ENCODE measurements at places on chromosomes 13 and 19.
A peak's percentile ranks its signal among the peaks of the same experiment; 100 is the strongest.

GRCh38 chr19:5186293-5187050, 154.1 kb downstream of the PTPRS start:
- no peak for DNase-seq

- DNase-seq = no peak
Measured at GRCh38 chr13:59684105-59684504, 479.6 kb downstream of the DIAPH3 start.

DNA sequence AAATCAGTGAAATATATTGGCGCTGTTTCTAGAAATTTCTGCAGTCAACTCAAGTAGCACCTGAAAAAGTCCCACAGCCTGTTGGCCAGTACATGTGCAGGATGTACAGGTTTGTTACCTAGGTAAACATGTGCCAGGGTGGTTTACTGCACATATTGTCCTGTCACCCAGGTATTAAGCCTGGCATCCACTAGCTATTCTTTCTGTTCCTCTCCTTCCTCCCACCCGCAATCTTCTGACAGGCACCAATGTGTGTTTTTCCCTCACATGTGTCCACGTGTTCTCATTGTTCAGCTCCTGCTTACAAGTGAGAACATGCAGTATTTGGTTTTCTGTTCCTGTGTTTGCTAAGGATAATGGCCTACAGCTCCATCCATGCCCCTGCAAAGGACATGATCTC, 13.1 kb upstream of the SCEL start:
- no peak for DNase-seq

- DNase-seq = peak; percentile 53
Measured at GRCh38 chr19:44848036-44848811, 2.1 kb downstream of the NECTIN2 start.

GRCh38 chr13:100596516-100596915, 7.9 kb upstream of the GGACT start:
- no peak for DNase-seq

- peak; percentile 71 for DNase-seq
Measured at GRCh38 chr19:54281007-54281728, at the start of gene LILRB2. Gene LILRB2, minus strand, starts transcription at chr19:54281110. Its CDS starts 614 bp downstream, at chr19:54280496.

GRCh38 chr19:32662186-32662585, 12.8 kb downstream of the ANKRD27 start:
- DNase-seq = peak; percentile 82

- no peak for DNase-seq
Measured at GRCh38 chr13:32086791-32087441, 55.3 kb downstream of the FRY start.

DNA sequence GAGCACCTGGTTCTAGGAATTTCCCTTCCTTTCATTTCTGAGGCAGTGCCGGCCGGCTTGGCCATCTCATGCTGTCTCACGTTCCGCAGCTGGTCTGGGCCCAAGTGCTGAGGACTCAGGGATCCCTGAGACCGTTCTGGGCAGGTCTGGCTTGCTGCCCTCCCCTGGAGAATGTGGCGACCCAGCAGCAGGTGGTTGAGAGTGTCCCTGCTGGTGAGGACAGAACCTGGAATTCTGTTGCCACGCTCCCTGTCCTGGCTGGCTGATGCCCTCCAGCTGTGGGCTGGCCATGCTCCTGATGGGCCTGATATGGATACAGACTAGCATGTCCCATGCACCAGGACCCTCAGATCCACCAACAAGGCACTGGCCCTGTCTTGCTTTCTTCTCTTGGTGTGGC, 114.0 kb upstream of the C1QTNF9B start:
- no peak for DNase-seq

DNA sequence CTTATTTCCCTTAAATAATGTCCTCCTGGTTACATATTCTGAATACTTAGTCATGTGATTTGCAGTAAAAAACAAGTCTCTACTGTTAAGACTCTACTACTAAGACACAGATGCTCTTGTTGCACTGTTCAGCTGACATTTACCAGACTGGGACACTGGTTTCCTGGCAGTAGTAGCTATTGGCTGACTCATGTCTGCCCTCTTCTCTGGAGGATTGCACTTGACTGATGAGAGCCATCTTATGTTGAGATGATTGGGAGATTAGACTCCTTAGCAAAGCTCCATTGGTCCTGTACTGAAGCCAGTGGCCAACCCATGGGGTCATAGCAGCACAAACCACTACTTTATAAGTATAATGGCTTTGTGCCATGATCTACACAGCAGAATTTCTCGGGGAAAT, 1672.6 kb upstream of the PCDH20 start:
- DNase-seq = no peak

DNA sequence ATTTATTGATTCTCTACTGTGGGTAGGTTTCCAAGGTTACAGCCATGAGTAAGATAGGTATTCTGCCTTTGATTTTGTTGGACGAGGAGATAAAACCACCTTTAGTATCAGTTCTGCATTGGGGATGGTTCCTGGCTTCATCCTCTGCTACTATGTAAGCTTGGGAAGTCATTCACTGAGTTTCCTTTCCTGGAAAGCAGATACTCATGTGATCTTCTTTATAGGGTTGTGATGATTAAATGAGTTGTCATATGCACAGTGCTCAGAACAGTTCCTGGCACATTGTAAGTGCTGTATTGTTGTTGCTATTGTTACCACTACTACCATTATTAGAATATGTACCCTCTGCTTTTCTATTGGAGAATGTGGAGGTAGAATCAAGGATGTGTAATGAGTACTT, 13.1 kb upstream of the WTIP start:
- DNase-seq = no peak

GRCh38 chr13:28333204-28333881, 161.6 kb downstream of the FLT1 start:
- no peak for DNase-seq

All from OCI-M1 (cell line).